CD4-positive, alpha-beta T cell treated with Interferon gamma for 1 hour (primary cell): ENCODE measurements at places on chromosomes 6 and 20.
A peak's percentile ranks its signal among the peaks of the same experiment; 100 is the strongest.

DNA sequence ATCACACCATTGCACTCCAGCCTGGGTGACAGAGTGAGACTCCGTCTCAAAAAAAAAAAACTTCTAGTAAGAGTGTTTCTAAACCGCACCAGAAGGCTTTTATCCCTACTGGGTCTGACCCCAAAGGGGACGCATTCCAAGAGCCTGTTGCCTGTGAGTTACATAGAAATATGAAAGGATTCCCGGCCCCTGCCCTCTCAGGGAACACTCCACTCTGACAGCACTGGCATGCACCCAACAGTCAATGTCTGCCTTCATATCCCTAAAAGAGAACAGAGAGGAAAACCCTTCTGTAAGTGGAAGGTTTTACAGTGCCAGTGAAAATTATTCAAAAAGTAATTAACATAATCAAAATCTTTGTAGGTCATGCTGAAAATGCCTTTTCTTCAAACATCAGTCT lies 117.1 kb upstream of the PTPRT start:
- DNase-seq, result no peak

DNA sequence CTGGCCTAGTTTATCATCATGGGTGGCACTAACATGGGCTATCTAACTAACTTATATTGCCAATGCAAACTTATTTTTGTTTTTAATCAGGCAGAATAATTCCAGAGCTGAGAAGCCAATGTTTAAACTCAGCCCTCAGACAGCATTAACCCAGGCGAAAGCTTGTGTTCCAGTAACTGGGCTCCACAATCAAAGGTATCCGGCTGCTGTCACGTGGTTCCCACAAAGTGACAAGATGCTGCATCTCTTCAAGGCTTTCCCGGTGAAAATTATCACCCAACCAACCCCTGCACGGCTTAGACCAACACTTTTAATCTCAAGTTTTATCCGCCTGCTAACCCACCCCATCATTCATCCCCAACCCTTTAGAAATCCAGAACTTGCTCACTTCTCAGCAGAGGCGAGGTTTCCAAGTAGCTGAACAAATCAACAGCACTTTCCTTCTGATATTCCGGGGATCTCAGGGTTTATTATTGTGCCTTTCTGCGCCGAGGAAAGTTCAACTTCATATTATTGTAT lies 885 bp downstream of the MTCL3 start:
- no peak for DNase-seq

DNA sequence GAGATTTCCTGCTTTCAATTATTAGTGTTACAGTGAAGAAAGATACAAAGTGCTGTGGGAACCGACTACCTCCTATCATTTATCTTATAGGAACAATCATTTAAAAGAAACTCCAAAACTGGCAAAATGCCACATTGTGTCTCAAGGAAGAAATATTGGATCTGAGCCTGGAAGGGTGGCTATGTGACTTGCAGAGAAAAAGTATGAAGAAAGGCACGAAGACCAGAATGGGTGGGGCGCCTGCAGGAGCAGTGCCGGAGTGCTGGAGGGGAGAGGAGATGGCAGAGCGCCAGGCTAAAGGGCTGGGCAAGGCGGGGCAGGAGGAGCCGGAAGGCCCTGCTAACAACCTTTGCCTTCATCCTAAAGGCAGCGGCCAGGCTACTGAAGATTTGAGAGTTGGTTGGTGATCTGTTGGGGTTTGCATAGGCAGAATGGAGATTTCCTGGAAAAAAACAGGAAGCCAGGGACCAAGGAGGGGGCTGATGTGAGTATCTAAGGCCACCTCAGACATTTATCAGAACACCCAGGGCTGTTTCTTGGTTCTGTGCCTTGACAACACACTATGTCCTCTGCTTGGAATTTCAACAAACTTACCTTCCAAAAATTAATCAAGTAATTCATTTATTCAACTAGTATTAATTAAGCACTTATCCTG lies 125.6 kb downstream of the MAFB start:
- DNase-seq, result no peak

DNA sequence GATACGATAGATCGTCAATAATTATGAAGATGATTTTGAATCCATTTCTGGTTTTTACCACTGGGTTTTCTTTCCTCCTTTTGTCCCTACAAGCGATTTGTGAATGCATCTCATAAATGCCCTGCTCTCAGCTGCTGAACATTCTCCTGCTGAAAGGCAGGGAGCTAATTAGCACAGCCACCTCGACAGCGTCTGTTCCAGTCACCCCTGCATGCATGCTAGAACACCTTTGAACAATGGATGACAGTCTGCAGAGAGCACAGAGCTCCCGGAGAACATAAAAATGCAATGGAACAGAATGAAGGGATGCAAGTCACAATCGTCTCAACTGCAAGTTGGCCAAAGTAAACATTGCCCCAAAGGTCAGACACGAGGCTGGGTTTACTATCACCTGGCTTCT lies 105.8 kb downstream of the SLC35B3 start:
- no peak for DNase-seq

DNA sequence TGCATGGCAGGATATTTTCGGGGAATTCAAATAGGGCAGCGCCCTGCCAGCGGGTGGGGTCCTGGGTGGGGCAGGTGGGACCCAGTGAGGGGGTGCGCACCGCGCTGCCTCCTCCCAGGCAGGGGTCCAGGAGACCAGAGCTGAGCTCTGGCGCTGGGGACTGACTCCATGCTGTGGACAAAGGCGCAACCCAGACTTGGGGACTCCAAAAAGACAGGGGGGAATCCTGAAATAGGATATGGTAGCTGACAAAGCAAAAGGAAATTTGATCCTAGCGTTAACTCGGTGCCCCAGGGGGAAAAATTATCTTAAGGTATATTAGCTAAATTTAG lies 23.6 kb downstream of the TFAP2A start:
- no peak for DNase-seq

GRCh38 chr6:146886587-146887446 lies 288.0 kb downstream of the ADGB start:
- peak; percentile 1 for DNase-seq
